Spleen (tissue), 13 donors: ENCODE measurements at places on chromosomes 5 and 9. TPM values are rescaled to one million over a fixed set of nuclear protein-coding genes. Genes with fewer than 3 reads are reported as not detected.

SEMA5A gene
- 6.8 TPM for total RNA-seq

PFN3 gene
- total RNA-seq, result not detected

INSL4 gene
- not detected for total RNA-seq

TIMD4 gene
- total RNA-seq, result 13.8 TPM

TBCA gene
- 101 TPM for total RNA-seq

MRPL22 gene
- 31.5 TPM for total RNA-seq

GRCh38 chr5:128154943-128155342 lies 71.4 kb downstream of the SLC12A2 start:
- DNase-seq, result no peak
- H3K27me3 ChIP-seq, result no peaks in the 10 kb centered on the region
- H3K36me3 ChIP-seq, result peaks cover 26% of the 10 kb centered on the region

GRCh38 chr5:158320178-158320674 lies 461.3 kb upstream of the CLINT1 start:
- H3K4me1 ChIP-seq, result no peaks in the 10 kb centered on the region
- DNase-seq, result no peak
- H3K36me3 ChIP-seq, result no peaks in the 10 kb centered on the region
- no peak overlapping the region for H3K4me3 ChIP-seq
- no peak overlapping the region for H3K27ac ChIP-seq

- H3K4me3 ChIP-seq, result no peak overlapping the region
- H3K4me1 ChIP-seq, result no peaks in the 10 kb centered on the region
- no peak for DNase-seq
- H3K27me3 ChIP-seq, result no peaks in the 10 kb centered on the region
Measured at GRCh38 chr5:163259495-163259894, 177.9 kb upstream of the CCNG1 start.

DNA sequence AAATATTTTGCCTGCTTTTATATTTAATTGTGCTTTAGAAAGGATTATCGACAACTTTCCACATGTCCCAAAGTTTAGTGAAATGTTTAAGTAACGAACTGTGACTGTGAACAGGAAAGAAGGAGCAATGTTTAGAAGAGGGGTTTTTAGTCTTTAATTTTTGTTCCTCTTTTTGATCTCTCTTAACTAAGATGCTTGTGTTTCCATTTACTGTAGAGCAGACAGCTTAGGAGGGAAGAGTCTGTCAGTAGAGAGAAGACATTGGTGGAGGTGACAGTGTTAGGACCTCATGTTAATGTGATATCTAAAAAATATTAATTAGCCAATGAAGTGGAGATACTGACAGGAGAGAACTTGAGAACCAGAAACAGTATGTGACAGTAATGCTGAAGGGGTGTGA lies 92.2 kb downstream of the RASGRF2 start:
- no peak for DNase-seq
- no peaks in the 10 kb centered on the region for H3K27me3 ChIP-seq
- no peaks in the 10 kb centered on the region for H3K36me3 ChIP-seq
- H3K4me1 ChIP-seq, result no peaks in the 10 kb centered on the region
- H3K27ac ChIP-seq, result no peak overlapping the region

GRCh38 chr5:96459313-96460121 lies 26.5 kb upstream of the PCSK1 start:
- H3K36me3 ChIP-seq, result no peaks in the 10 kb centered on the region
- DNase-seq, result no peak
- no peak overlapping the region for H3K4me3 ChIP-seq
- H3K4me1 ChIP-seq, result no peaks in the 10 kb centered on the region
- no peak overlapping the region for H3K27ac ChIP-seq

- peaks cover 8% of the 10 kb centered on the region for H3K36me3 ChIP-seq
- no peak overlapping the region for H3K27ac ChIP-seq
- no peaks in the 10 kb centered on the region for H3K4me1 ChIP-seq
- H3K27me3 ChIP-seq, result no peaks in the 10 kb centered on the region
- no peak overlapping the region for H3K4me3 ChIP-seq
- no peak for DNase-seq
Measured at GRCh38 chr9:121987314-121987713, 105.8 kb downstream of the TTLL11 start.

GRCh38 chr5:109863752-109864151 lies 174.0 kb downstream of the MAN2A1 start:
- peaks cover 99% of the 10 kb centered on the region for H3K36me3 ChIP-seq
- no peak for DNase-seq
- H3K4me3 ChIP-seq, result no peak overlapping the region
- peaks cover 6% of the 10 kb centered on the region for H3K4me1 ChIP-seq
- no peaks in the 10 kb centered on the region for H3K27me3 ChIP-seq
- H3K27ac ChIP-seq, result no peak overlapping the region

DNA sequence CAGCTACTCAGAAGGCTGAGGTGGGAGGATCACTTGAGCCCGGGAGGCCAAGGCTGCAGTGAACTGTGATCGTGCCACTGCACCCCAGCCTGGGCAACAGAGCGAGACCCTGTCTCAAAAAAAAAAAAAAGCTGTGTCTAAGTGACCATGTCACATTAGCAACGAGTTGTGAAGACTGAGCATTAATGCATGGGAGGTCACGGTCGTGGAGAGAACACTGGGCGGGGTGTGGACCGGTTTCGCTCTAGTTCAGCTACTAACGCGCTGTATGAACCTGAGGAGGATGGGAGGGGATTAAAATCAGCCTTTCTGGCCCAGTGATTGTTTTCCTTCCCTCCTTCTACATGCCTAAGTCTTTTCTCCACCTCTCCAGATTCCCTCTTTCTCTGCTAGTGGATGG lies 56.7 kb upstream of the CARTPT start:
- H3K27ac ChIP-seq, result no peak overlapping the region
- H3K27me3 ChIP-seq, result no peaks in the 10 kb centered on the region
- no peak overlapping the region for H3K4me3 ChIP-seq
- H3K36me3 ChIP-seq, result peaks cover 5% of the 10 kb centered on the region

- H3K27ac ChIP-seq, result no peak overlapping the region
- no peak for DNase-seq
- no peaks in the 10 kb centered on the region for H3K4me1 ChIP-seq
- no peaks in the 10 kb centered on the region for H3K36me3 ChIP-seq
- no peak overlapping the region for H3K4me3 ChIP-seq
Measured at GRCh38 chr9:4620057-4620765, 41.9 kb upstream of the PLPP6 start.

GRCh38 chr5:158397278-158397677 lies 538.3 kb upstream of the CLINT1 start:
- H3K27me3 ChIP-seq, result no peaks in the 10 kb centered on the region
- H3K4me3 ChIP-seq, result no peak overlapping the region
- DNase-seq, result no peak
- H3K4me1 ChIP-seq, result peaks cover 11% of the 10 kb centered on the region

DNA sequence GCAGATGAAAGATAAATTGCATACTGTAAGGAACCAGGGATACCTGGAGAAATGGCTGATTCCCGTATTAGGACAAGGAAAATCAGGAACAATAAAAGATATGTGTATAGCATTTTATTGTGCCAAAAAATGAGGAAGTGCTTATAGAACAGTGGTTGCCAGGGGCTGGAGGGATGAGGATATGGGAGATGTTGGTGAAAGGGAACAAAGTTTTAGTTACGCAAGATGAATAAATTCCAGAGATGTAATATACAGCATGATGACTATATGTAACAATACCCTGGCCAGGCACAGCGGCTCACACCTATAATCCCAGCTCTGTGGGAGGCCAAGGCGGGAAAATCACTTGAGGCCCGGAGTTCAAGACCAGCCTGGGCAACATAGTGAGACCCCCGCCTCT lies 101.8 kb downstream of the CDK5RAP2 start:
- no peaks in the 10 kb centered on the region for H3K27me3 ChIP-seq
- no peak for DNase-seq
- H3K27ac ChIP-seq, result no peak overlapping the region
- H3K36me3 ChIP-seq, result peaks cover 15% of the 10 kb centered on the region

GRCh38 chr9:89939626-89940292 lies 334.9 kb downstream of the GADD45G start:
- no peak overlapping the region for H3K27ac ChIP-seq
- no peak for DNase-seq
- H3K36me3 ChIP-seq, result no peaks in the 10 kb centered on the region
- H3K27me3 ChIP-seq, result no peaks in the 10 kb centered on the region
- H3K4me1 ChIP-seq, result no peaks in the 10 kb centered on the region

DNA sequence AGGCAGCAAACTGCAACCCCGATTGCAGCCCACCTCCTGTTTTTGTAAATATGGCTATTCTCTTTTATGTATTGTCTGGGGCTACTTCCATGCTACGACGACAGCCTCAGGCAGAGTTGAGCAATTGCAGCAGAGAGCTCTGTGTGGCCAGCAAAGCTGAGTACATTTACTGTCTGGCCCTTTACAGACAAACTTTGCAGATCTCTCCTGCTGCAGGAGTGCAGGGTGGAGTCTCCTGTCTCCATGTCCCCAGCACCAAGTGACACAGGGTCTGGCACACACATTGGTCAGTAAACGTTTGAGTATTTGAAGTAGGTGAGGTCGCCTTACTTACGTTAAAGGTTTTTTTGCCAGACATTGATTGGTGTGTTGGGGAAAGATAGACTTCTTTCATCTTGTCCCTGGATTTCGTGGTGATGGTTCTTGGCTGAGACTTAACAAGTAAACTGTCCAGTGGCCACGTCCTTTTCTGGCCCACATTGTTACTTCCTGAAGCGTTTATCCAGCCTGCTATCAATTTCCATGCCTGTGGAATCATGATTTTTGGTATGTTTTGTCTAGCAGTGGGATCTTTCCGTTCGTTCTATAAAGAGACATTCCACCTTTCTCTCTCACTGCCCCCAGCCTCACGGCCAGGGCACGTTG lies 27.2 kb downstream of the PRRC2B start:
- no peaks in the 10 kb centered on the region for H3K36me3 ChIP-seq
- peak overlapping the region; percentile 13 for H3K27ac ChIP-seq
- no peaks in the 10 kb centered on the region for H3K27me3 ChIP-seq
- no peak overlapping the region for H3K4me3 ChIP-seq
- DNase-seq, result no peak

- H3K36me3 ChIP-seq, result no peaks in the 10 kb centered on the region
- no peak for DNase-seq
- no peaks in the 10 kb centered on the region for H3K27me3 ChIP-seq
- H3K4me1 ChIP-seq, result no peaks in the 10 kb centered on the region
Measured at GRCh38 chr5:129051283-129051682, 43.3 kb upstream of the ISOC1 start.

GRCh38 chr5:41459557-41459956 lies 50.8 kb downstream of the PLCXD3 start:
- no peaks in the 10 kb centered on the region for H3K27me3 ChIP-seq
- no peaks in the 10 kb centered on the region for H3K4me1 ChIP-seq
- H3K27ac ChIP-seq, result no peak overlapping the region

GRCh38 chr9:117744856-117745389 lies 40.7 kb downstream of the TLR4 start:
- H3K4me3 ChIP-seq, result peak overlapping the region; percentile 29
- H3K27ac ChIP-seq, result no peak overlapping the region
- peak; percentile 74 for DNase-seq
- no peaks in the 10 kb centered on the region for H3K36me3 ChIP-seq

DNA sequence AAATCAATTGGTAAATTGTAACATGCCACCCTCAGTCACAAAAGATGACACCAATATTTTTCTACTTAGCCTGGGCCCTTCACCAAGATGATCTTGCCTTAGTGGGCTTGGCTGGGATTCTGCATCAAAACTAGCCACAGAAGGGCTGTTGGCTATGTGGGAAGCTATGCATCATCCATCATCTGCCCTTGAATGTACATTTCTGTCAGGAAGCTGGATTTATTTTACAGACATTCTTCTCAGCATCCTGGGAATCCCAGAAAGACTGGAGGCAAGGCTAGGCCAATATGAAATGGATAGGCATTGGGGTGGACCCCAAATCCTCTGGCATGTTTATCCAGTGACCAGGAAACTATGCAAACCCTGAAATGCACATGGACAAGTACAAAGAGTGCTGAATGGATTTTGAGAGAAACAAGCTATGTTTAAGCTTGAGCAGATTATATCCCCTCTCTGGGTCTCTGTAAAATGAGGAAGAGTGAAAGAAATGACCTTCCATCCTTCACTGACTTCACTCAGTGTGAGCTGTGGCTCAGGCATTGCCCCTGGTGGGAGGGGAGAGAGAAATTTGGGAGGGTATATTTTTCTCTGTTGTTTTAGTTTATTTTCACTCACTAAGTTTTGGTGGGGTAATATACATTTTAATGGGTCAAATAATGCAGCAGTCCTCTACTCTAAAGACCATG lies 283.6 kb downstream of the EBF1 start:
- H3K4me1 ChIP-seq, result peaks cover 12% of the 10 kb centered on the region
- H3K4me3 ChIP-seq, result no peak overlapping the region
- DNase-seq, result no peak
- H3K36me3 ChIP-seq, result no peaks in the 10 kb centered on the region
- H3K27me3 ChIP-seq, result no peaks in the 10 kb centered on the region
